ENCODE measurements at places on chromosomes 11 and 22. TPM values are rescaled to one million over a fixed set of nuclear protein-coding genes. Genes with fewer than 3 reads are reported as not detected.

DNA sequence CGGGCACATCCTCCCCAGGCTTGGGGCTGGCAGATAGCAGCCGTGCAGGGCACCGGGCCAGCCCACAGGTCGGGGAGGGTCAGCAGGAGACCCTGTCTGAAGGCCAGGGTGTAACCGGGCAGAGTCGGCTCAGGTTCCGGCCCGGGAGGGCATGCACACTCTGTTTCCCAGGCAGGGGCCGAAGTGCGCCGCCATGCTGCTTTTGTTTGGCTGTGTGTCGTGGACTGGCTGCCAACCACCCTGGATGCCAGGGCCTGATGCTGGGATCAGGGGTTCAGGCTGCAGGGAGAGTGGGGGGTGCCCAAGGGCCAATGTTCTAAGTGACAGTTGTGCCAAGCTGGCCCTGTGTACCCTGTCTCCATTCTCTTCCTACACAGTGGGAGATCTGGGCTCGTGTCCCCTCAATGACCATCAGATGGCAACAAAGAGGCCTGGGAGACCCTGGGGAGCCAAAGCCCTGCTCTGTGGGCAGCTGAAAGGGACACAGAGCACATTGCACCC, 120.9 kb upstream of the B3GAT1 start:
- no peak for DNase-seq

DNA sequence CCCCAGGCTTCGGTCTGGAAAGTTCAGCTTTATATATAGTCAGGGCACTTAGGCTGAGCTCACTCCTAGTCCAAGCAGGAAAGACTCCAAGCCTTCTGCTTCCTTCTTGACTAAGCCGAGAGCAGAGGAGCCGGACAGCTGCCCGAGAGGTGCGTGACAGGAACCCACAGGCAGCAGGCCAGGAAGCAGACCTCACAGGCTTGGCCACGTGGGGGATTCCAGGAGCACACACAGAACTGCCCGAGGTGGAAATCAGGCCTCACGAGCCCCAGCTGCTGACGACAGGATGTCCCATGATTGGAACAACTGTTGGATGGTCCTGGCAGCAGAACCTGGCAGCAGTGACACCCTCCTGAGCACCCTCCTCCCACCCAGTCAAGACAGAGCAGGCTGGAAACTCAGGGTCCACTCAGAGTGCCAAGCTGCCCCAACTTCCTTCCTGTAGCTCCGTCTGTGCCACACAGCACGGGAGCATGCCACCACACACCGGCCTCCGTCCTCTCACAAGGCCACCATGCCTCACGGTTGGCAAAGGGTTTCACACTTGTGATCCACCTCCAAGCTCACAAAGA, 5.4 kb downstream of the PLA2G6 start:
- peak; percentile 62 for DNase-seq

- DNase-seq, result no peak
Observed at GRCh38 chr22:24338726-24339451, 68.3 kb downstream of the SPECC1L start.

- DNase-seq, result no peak
Observed at GRCh38 chr11:96465512-96465911, 75.7 kb downstream of the JRKL start.

DNA sequence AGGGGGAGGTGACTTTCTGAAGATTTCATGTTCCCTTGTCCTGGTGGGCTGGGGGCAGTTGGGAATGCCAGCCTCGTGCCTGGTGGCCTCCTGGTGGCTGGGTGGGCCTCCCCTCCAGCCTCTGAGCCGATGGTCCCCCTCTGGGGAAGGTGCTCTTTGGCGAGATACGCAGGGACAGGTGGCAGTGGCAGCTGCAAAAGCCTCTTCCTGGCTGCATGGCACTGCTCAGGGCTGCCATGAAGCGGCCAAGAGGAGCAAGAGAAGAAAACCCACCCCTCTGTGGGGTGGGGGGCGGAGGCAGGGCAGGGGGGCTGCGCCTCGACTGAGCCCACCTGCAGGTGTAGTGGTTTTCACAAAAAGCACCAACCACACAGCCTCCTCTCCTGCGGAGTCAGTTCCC, 61.8 kb upstream of the PHF21B start:
- no peak for DNase-seq

GRCh38 chr11:62341588-62341987, 4.3 kb downstream of the ASRGL1 start:
- DNase-seq, result no peak

DNA sequence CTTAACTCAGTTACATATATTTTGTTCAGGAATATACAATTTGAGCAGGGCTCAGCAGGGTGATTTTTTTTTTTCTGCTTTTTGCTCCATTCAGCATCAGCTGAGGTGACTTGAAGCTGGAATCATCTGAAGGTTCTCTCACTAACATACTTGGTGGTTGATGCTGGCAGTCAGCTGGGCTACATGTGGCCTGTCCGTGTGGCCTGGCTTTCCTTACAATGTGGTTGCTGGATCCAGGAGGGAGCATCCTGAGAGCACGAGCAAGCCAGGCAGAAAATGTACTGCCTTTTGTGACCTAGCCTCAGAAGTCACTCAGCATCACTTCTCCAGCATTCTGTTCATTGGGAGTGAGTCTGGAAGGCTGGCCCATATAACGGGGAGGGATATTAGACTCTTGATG, 151.6 kb upstream of the E2F8 start:
- DNase-seq, result no peak

DNA sequence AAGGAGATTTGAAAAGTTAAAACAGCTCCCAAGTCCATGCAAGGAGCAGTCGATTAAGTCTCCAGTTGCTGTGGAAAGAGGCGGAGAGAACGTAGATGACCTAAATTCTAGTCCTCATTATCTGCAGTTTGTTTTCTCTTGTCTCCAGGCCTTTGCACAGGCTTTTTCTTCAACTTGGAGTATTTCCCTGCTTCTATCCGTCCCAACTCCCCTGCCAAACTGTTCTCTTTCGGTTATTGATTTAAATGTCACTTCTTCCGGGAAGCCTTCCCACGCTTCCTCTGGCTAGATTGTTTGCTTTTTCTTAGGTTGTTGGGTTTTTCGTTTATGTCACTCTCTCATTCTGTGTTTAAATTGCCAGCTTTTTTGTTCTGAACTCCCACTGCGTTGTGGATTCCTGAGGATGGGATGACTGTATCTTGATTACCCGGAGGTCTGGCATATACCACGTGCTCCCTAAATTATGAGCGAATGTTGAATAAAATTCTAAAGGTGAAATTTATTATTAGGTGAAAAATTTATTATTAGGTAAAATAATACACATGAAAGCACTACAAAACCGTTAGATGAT, 463 bp downstream of the TMEM126B start:
- DNase-seq, result no peak

GRCh38 chr11:129013737-129014475, 71.2 kb upstream of the TP53AIP1 start:
- DNase-seq, result no peak

DNA sequence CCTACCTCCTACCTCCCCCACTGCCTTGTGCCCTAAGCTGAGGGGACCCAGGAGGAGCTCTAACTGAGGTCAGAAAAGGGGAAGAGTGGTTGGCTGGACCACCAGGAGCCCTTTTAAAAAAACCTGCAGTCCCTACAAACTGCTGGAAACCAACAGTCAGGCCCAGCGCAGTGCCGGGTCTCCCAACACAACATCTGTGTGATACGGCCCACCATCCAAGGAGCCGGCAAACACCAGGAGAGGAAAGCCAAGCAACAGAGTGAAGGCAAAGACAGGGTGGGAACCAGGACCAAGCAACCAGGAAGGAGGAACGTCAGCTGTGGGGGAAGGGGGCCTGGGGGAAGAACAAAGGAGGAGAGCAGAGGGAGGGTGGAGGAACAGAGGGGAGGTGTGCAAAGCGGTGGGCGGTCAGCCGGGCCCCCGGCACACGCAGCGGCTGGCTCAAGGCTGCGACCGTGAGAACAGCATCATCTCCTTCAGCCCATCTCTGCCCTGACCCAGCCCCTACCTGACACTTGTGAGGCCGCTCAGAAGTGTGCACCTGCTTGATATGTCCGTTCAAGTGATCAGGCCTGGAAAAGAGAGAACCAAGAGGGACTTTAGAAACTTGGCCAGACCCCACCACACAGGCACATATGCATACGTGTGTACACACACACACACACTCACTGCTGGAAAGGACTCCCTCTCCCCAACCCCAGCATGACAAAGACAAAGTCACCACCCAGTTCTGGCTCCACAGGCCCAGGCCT, 3.6 kb downstream of the PATZ1 start:
- DNase-seq, result no peak

- no peak for DNase-seq
Observed at GRCh38 chr11:44970293-44970692, 19.6 kb upstream of the TP53I11 start.

GRCh38 chr22:39428597-39429071, 28.2 kb upstream of the MGAT3 start:
- DNase-seq, result no peak

DNA sequence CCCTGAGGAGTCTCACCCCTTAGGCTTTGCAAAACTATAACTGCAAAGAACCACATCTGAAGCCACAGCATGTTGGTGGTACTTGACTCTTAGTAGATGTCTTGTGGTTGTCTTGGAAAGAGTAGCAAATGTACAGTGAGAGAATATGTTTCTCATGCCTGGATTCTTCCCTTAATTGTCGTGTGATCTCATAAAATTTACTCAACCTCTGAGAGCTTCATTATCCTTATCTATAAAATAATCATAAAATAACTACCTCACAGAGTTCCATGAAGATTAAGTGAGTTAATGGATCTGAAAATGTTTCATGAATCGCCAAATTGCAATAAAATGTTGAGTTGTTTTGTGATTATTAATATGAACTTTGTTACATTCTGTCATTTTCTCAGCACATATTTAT, 491.5 kb downstream of the METTL15 start:
- no peak for DNase-seq

GRCh38 chr11:59172345-59173079, 580 bp downstream of the DTX4 start:
- no peak for DNase-seq

GRCh38 chr11:27391331-27392015, 28.5 kb upstream of the CCDC34 start:
- no peak for DNase-seq

DNA sequence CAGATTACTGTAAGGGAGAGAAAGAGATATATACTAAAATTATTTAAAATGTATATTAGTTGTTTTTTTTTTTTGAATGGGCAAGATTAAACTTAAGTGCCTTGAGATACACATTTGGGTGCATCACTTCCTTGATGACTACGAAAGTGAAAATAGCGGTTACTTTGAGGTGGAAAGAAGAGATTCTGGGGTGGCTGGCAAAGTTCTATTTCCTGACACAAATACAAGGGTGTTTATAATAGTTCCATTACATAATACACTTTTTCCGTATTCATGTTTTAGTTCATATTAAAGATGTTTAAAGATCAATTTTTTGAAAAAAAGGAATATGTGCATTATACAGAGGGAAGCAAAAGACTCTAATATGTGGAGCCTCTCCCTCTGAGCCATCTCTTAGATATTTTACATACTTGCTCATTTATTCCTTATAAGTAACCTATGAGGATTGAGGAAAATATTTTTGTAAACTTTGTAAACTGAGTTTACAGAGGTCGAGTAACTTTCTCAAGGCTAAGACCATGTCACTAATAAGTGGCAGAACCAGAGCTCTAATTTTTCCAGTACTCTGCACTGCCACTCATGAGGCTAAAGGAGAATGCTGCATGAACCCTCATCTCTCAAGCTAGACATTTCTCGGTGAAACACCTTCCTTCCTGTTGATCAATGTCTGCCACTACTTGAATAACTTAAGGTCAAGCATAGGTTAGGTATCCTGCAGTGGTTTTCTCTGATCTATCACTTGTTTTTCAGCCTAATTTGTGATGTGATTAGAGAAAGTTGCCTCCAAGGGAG, 58.6 kb downstream of the DDIAS start:
- no peak for DNase-seq

DNA sequence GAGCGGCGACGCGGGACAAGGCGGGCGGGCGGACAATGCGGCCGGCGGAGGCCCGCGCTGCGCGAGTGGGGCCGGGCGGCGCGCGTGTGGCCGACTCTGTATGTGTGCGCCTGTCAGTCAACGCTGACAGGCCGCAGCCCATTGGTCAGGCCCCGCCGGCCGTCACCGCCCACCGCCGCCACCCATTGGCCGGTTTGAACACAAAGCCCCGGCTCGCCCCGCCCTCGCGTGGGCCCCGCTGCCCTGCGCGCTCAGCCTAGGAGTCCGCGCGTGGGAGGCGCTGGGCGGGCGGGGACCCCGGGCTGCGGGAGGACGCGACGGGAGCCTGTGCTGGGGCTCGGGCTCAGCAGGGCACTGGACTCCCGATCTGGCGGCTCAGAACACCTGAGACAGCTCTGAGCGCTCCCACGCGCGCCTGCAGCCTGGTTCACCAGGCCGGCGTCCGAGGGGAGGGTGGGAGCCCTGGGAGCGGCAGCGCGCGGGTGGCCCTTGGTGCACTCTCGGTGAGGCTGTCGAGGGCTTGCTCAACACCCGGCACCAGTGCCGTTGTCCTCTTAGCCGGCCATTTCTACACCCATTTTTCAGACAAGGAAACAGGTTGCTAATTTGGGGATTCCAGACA, at the start of gene SUN2:
SUN2 (minus strand) TSS at position 88 of the 622 bp plus-strand sequence. CDS start 3,370 bp downstream, outside the sequence.
- DNase-seq, result peak; percentile 93

DNA sequence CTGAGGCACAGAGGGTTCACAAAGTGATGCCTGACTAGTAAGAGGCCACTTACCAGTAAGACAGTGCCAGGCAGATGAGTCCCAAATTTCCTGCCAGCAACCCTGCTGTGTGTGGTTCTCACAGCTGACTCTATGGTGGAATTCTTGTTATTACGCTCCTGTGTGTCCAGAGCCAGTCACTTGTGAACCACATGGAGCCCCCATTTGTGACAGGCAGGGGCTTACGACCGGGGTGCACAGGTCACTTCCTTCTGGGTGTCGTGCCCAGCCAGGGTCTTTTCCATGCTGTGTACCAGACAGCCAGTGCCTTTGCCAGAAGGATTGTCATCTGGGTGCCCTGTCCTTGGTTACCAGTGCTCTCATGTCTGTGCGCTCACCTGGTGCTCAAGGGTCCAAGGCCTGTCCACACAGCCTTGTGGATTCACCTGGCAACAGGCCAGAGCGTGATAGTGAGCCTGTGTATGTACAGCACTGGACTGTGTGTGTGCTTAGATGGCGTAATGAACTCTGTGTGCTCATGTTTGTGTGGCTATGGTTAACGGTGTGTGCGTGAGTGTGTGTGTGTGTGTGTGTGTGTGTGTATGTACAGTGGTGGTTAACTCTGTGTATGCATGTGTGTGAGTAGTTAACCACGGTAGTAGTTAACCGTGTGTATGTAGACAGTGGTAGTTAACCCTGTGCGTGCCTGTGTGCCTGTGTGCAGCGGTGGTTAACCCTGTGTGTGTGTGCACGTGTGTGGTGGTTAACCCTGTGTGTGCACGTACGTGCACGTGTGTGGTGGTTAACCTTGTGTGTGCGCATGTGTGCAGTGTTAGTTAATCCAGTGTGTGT, 18.6 kb downstream of the GRAMD4 start:
- DNase-seq, result no peak

GRCh38 chr22:16824716-16825687, at the start of gene XKR3:
TSS of gene XKR3 (minus strand) at chr22:16825411. CDS start at chr22:16808073, 17,338 bp downstream.
- DNase-seq, result no peak

The FAM89B gene
- 47.8 TPM for polyA plus RNA-seq

The OR52K2 gene
- polyA plus RNA-seq, result not detected

The JAML gene
- polyA plus RNA-seq, result 18.0 TPM

The LGR4 gene
- polyA plus RNA-seq, result 15.3 TPM

The KCNJ5 gene
- 3.7 TPM for polyA plus RNA-seq

The RHOD gene
- polyA plus RNA-seq, result 5.5 TPM

The UPK3A gene
- polyA plus RNA-seq, result 0.22 TPM

The RAB36 gene
- polyA plus RNA-seq, result 5.1 TPM
